ENCODE measurements at places on chromosomes 6 and 20.

DNA sequence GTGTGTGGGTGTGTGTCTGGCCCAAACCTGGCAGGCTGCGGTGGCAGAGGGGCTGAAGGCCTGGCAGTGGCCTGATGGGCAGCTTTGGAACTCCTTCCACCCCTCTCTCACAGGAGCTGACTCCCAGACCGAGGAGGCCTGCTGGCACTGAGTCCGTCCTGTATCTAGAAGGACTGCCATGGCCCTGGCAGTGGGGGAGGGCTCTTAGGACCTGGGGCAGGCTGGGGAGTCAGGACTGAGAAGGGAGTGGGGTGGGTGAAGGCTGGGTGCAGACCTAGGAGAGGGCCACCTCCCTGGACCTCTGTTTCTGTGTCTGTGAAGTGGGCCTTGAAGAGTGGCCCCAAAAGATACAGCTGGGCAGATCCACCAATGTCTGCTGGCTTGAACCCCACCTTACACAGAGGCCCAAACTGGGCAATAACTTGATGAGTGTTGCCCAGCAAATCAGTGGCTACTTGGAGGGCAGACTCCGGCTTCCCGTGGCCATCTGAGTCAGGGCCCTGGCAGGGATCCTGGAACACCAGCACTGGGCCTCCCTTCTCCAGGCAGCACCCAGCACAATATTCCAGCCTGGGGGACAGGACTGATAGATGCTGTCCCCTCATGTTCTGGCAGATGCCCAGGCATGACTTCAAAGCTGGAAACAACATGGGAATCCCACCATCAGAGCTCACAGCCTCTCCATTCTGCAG is 46.7 kb upstream of the BLCAP start:
- DNase-seq, result no peak

- DNase-seq, result no peak
These were observed 427 bp upstream of the NFKBIE start for GRCh38 chr6:44265722-44266233.

DNA sequence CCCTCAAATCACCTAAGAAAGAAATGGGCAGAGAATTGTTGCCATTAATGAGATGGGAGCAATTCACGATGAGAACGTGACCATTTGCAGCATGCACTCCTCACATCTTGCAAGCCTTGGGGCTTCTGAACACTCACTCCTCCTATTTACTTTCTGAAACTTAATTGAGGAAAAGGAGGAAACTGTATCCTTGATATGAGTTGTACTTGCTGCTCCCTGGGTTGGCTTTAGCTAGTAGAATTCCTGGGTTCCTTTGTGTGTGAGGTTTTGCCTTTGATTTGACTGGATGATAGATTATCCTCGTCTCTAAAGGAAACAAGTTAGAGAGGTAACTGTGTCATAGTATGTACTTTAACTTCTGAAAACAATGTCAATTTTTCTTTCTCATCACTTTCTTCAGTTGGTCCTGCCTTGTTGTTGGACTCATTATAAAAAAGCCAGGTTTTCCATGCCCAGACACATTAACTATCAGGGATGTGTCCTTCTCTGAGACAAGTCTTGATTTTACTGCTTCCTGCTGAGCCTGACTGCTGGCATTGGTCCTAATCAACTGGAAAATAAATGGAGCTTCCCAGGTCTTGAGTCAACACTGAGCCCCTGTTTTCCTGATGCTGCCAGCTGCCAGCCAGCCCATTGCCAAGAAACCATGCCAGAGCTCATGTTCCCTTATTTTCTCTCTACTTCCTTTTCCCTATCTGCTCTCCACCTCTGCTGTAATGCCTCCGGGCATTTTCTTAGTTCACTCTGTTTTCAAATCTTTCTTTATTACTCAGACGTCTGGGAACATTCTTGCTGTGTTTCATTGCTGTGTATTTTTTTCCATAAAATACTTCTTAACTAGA is 6.0 kb upstream of the MRAP2 start:
- no peak for DNase-seq

GRCh38 chr20:35269055-35269781 is 8.7 kb downstream of the MMP24OS start:
- peak; percentile 18 for DNase-seq

- DNase-seq, result no peak
These were observed 2.7 kb downstream of the HLA-B start for GRCh38 chr6:31354158-31354863.

GRCh38 chr6:104983296-104983695 is 26.4 kb downstream of the LIN28B start:
- DNase-seq, result no peak

DNA sequence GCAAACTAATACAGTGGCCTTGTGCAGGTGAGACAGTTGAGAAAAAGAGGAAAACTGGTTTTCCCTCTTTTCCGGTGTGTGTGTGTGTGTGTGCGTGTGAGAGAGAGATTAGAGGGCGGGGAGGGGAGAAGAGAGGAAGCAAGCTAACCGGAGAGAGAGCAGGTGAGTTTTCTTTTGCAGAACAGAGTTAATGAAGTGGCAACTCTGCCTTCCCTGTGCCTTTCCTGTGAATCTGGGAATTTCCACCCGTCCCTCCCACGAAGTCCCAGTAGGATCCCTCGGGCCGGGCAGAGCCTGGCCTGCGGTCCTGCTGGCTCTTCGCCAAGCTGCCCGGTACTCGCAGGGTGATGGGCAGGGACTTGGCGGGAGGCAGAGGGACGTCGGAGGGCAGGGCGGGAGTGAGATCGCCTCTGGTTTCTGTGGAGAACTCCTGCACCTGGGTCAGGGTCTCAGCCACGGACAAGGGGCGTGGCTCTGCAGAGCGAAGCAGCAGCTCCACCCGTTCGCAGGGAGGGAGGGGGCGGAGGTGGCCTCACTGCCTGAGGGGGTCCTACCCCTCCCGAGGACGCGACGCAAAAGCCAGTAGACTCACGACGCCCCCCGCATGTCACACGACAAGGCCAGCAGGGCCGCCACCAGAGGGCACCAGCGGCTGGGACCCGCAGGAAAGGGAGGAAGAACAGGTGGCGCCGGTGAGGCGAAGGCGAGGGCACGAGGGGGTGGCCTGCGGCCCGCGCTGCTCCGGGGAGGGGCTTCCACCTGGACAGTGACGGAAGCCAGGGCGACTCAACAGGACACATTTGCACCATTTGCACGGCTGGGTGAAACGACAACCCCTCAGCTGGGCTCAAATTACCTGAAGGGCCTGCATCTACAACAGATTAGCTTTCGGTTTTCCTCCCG is 51.2 kb upstream of the RNF182 start:
- peak; percentile 58 for DNase-seq

DNA sequence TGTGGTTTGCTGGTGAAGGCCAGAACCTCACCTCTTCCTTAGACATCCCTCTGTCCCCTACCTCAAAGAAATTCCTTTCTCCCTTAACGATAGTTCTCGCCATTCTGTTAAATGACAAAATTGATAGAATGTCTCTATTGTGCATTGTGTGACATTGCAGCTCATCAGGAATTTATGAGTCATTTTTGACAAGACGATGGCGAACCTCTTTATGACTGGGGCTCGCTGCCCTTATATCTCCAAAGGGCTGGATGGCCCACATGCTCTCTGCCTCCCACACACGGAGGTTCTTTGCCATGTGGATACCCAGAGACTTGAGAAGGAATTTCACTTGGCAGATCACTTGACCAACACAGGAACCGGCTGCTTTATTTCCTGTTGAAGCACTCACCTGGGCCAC is 66.8 kb upstream of the RPS6KA2 start:
- DNase-seq, result no peak

GRCh38 chr20:38790200-38791053 is 15.1 kb upstream of the PPP1R16B start:
- DNase-seq, result no peak

- DNase-seq, result no peak
These were observed 12.3 kb upstream of the HDDC2 start for GRCh38 chr6:125314009-125314581.

GRCh38 chr20:53322651-53323050 is 271.0 kb downstream of the ZNF217 start:
- no peak for DNase-seq

- DNase-seq, result no peak
These were observed 153.1 kb upstream of the SIM1 start for GRCh38 chr6:100617633-100618350.

GRCh38 chr6:36605560-36606391 is 11.6 kb downstream of the SRSF3 start:
- no peak for DNase-seq

DNA sequence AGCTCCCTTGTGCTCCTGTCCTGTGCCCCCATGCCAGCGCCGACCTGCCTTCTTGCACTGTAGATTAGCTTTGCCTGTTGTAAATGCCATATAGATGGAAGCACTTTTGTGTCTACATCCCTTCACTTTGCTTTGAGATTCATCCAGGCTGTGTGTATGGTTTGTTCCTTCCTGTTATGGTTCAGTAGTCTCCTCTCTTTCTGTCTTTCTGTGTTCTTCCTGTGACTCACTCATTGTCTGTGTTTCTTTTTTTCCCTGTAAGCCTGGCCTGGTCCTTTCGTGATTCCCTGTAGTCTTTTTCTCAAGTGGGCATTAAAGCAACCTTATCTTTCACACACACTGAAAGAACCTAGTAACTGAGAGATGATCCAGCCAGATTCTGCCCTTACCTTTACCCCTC is 66.6 kb downstream of the JARID2 start:
- no peak for DNase-seq

- DNase-seq, result no peak
These were observed 191.6 kb upstream of the SUPT3H start for GRCh38 chr6:45569210-45569945.

GRCh38 chr6:165806126-165806810 is 143.2 kb upstream of the PDE10A start:
- no peak for DNase-seq

- no peak for DNase-seq
These were observed 6.0 kb upstream of the HCK start for GRCh38 chr20:32045999-32046398.

DNA sequence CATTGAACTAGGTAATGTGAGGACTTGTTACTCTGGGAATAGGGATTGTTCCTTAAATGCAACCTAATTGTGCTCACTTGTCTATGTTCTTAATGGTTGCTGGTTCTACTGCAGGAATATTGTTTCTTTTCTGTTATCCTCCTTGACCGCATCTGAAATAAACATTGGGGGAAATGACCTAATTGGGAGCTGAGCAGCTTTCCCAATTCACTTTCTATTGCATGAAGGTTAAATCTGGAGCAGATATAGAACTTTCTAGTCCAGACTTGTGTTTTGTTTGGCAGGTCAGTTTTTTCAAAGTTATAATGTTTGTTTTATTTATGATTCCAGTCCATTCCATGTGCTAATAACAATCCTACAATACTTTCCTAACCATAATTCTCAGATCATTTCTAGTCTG is 981.0 kb upstream of the CITED2 start:
- no peak for DNase-seq

DNA sequence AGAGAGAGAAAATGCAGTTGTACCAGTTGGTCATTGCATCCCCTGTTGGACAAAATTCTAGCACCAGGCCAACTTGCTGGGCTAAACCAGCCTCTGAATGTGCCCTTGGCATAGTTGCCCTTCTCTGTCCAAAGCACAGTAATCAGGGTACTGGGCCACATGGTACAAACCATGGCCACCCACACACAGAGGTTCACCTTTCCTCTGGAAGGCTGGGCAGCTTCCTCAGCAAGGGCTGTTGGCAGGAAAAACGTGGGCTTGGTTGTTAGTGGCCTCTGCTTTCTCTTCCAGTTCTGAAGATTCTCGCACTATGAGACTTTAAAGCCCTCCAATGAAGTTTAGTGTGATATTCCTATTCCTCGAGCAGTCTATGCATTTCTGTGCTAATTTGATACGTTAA is 706 bp downstream of the DDO start:
- DNase-seq, result no peak

GRCh38 chr6:90703336-90703735 is 116.5 kb upstream of the MAP3K7 start:
- no peak for DNase-seq

Data from activated naive CD4-positive, alpha-beta T cell (primary cell).